ENCODE measurements at places on chromosomes 11 and 22.
A peak's percentile ranks its signal among the peaks of the same experiment; 100 is the strongest.

DNA sequence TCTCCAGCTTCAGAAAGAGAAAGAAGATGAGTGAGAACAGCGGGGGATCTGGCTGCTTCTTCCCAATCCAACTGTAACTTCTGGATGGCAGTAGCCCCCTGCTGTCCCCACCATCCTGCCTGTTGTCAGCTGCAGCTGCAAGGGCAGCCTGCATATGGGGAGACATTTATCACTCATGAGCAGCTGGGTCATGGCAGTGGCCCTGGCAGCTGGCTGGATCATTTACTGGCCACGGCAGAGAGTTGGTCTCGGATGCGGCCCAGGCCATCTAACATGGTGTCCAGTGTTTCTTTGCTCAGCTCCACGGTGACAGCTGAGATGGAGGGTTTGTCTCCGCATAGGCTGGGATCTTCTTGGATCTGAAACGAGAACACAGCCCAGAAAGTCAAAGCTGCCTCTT is 14.8 kb downstream of the COMMD9 start:
- no peak for DNase-seq

DNA sequence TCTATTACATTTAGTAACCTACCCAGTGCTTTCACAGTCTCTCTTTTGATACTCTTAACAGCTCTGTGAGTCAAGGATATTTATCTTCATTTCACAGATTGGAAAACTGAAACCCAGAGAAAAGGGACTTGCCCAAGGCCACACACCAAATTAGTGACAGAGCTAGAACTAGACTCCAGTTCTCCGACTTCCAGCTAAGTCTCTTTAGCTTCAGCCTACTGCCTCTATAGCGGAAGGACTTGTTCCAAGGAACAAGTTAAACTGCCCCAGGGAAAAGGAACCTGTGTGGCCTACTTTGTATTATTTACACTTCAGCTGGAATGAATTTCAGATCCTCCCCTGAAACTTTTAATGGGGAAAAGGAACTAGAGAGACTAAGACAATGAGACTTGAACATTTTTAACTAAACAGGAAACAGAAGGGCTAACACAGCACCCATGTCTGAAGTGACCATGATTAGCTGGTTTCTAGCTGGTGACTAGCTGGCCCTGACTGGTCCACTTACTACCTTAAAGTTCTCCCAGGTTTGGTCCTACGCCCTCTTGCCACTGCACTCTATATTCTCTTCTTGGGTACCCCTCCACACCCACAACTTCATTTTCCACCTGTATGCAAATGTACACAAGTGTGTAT is 1.3 kb downstream of the LRRC51 start:
- DNase-seq, result no peak

GRCh38 chr11:114251815-114252337 is 44.3 kb upstream of the NNMT start:
- no peak for DNase-seq

GRCh38 chr22:45975164-45976161 is 1.5 kb downstream of the WNT7B start:
- no peak for DNase-seq

DNA sequence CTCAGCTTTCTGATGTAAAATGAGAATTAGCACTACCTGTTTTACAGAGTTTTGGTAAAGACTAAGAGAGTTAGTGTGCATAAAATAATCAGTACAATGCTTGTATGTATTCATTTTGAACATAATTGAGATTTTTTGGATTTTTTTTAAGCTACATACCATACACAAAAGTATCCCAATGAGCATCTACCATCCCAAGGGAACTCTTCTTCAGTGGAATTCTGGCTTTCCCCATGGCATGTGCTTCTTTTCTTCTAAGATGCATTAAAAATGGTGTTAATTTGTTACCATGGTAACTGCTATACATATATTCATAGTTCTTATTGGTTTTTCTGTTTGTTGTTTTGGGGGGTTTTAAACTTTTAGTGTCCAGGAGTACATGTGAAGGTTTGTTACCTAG is 17.7 kb downstream of the OR8D1 start:
- no peak for DNase-seq

DNA sequence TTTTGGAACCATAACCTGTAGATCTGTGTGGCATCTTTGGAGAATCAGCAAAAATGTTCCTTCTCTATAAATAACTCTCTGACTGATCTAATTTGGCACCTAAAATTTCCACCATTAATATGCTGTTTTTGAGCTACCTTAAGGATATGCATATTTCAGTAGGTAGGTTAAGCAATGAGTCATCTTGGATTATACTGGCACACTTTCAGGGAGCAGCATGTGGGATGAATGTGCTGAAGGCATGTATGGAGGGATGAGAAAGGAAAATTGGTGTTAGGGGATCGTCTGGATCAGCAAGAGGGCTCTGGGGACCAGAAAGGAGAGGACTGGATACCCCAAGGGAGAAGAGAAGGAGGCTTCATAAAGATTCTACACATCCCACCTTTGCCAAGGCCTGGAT is 44.6 kb upstream of the ELF5 start:
- DNase-seq, result no peak

GRCh38 chr11:15970506-15971214 is 385.7 kb downstream of the SOX6 start:
- DNase-seq, result no peak

- peak; percentile 41 for DNase-seq
These were observed 1.4 kb upstream of the NXF1 start for GRCh38 chr11:62806611-62807121.

DNA sequence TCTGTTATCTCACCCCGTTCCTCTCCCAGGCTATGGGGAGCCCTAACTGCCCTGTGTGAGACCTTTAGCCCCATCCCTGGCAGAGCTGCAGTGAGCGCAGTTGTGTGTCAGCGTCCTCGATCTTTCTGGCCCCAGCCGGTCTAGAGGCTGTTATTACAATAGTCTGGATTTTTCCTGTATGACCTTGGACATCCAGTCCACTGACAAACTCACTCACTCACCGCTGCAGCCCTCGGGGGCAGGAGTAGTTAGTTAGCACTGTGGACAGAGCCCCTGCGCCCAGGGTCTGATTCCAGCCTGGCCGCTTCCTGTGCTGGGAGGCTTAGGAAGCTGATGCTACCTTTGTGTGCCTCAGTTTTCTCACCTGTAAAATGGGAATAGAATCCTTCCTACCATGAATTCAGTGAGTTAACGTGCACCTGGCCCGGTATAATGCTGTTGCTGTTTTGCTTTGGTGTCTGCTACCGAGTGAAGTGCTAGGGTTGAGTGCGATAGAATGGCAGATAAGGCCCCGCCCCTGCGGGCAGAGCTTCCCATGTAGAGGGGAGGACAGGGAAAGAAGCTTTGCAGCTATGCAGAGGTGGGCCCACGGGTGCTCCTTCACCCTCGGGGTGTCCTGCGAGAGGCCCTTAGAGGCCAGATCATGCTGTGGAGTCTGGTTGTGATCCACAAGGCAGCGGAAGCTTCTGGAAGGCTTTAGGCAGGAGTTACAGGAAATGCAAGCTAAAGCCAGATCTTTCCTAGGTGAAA is 3.0 kb downstream of the LRP5 start:
- peak; percentile 14 for DNase-seq

DNA sequence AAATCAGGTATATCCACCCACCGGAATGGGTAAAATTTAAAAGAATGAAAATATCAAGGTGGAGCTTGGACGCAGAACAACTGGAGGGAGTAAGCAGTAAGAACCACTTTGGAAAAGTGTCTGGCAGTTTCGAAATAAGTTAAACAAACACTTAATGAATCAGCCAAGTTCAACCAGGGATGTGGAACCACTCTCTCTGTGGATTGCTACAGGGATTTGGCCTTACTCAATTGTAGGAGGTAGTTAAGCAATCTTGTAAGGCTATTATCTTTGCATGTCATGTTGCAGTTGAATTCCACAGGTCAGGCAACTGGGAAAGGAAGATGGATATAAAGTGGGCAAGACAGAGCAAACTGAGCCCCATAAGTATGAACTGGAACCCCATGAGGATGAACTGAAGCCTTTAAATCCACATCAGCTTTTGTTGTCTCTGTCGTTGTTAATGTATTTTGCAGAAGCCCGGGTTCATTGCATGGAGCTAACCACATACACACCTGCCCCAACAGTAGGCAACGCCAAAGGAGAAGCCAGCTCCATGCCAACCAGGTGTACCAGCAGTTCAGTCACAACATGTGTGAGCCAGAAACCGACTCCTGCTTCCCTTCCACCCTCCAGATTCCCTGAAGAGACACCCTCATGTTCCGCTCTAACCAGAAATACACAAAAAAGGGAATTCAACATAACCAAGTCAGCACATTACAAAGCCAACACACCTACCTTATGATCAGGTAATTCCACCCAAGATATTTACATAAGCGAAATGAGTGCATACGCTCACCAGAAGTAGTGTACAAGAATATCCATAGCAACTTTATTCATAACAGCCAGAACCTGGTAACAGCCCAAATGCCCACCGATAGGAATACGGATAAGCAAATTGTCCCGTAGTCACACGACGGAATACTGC is 8.0 kb upstream of the SLC43A3 start:
- peak; percentile 96 for DNase-seq

- DNase-seq, result peak; percentile 64
These were observed 36.6 kb downstream of the DCUN1D5 start for GRCh38 chr11:103055221-103055890.

- peak; percentile 38 for DNase-seq
These were observed 4.6 kb downstream of the PHOX2A start for GRCh38 chr11:72239313-72239848.

DNA sequence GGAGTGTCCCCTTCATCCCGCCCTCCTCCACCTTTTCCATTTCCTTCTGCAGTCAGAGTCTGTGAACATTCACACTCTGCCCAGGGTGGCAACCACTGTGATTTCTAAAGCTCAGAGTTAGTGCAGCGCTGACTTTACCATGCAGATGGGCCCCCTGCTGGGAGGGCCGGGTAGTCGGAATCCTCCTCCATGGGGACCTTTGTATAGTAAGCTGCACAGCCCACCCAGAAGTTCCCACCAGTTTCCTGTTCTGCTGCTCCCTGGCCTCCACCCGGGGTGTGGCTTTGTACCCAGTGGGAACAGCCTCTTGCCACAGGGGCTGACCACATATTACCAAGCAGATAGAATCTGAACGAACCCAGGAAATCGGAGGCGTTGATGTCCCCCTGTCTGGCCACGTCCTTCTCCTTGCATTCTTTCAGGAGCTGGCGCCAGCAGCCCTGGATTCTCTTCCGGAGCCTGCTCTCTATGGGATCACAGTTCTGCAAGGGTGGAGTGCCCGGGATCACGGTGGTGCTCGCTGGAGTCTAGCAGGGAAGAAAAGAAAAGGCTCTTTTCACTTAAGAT is 125.3 kb downstream of the MPPED1 start:
- DNase-seq, result no peak

GRCh38 chr22:36741204-36741793 is 34.6 kb downstream of the IFT27 start:
- no peak for DNase-seq

GRCh38 chr11:2677127-2677526 is 22.7 kb downstream of the KCNQ1OT1 start:
- DNase-seq, result no peak

GRCh38 chr11:405954-406795 is 8.6 kb downstream of the SIGIRR start:
- no peak for DNase-seq

DNA sequence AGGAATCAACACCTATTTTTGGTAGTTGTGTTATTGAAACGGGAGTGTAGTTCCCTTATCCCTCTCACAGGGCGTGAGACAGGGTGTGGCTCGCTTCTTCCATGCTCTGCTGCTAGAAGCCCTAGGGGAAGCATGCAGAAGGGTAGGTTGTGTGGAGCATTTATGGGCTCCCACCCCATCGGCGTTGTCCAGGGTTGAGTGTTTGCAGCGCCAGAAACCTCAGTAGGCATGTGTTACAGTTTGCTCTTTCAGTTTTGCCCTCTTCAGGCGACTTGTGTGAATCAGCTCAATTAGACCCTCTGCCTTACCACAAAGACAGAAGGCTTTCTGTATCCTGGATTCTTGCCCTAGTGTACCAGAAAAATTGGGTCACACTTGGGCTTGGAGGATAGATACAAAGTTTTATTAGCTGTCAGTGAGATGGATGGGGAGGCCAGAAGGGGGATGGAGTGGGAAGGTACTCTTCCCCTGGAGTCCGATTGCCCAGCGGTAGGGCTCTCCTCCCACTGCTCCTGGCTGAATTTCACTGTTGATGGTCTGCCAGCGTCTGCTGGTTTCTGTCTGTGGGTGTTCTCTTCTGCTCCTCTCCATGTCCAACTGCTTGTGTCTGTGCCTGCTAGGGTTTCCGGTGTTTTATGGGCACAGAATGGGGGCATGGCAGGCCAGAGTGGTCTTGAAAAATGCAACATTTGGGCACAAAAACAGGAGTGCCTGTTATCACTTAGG is 358.3 kb upstream of the CTSC start:
- no peak for DNase-seq

DNA sequence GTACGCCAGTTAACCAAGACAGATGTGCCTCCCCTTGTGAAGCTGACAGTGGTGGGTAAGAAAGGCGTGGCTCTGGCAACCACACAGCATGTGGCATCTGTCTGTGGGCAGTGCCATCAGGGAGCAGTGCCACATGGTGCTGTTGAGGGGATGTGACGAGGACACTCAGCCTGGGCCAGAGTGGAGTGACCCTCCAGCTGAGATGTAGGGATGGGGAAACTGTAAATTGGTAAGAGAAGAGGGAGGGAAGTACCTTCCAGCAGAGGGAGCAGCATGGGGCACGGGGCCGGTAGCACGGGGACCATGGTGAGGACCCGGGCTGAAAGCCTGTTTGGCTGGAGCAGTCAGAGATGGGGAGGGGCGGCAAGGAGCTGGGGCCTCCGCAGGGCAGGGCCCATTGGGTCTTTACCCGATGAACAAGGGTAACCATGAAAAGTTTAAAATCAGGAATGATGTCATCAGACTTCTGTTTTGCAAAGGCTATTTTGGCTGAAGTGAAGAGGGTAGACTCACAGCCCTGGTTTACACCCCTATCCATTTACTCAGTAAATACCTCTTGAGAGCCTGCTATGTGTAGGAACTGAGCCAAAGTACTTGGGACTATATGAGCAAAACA is 10.4 kb downstream of the TMPRSS6 start:
- DNase-seq, result no peak

DNA sequence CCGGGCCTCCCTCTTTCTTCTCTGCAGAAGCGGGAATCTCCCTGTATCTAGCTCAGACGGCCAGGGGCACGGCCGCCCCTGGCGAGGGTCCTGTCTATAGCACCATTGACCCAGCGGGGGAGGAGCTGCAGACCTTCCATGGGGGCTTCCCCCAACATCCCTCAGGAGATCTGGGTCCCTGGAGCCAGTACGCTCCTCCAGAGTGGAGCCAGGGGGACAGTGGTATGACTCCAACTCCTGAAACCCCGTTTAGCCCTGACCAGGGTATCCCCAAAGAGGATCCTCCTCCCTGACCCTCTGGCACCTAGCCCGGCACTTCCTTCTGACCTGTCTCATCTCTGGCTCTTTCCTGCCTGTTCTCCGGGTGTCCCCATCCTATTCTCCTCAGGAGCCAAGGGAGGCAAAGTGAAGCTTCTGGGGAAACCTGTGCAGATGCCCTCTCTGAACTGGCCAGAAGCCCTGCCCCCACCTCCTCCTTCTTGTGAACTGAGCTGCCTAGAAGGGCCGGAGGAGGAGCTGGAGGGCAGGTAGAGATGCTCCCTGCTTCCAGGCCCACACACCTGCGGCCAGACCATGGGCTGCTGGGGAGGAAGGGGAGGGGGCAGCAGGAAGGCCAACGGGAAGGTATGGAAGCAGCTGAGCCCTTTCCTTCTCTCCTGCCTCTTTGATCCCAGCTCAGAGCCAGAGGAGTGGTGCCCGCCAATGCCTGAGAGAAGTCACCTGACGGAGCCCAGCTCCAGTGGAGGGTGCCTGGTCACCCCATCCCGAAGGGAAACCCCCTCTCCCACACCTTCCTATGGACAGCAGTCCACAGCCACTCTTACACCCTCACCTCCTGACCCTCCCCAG is 12.9 kb downstream of the ROBO3 start:
- peak; percentile 0 for DNase-seq

- DNase-seq, result no peak
These were observed 53.2 kb downstream of the TSPAN18 start for GRCh38 chr11:44779736-44780520.

- DNase-seq, result no peak
These were observed 10.0 kb downstream of the SLC37A2 start for GRCh38 chr11:125072961-125073590.

Data from HCEC 1CT (cell line).